ENCODE measurements at places on chromosomes 2 and 18.

DNA sequence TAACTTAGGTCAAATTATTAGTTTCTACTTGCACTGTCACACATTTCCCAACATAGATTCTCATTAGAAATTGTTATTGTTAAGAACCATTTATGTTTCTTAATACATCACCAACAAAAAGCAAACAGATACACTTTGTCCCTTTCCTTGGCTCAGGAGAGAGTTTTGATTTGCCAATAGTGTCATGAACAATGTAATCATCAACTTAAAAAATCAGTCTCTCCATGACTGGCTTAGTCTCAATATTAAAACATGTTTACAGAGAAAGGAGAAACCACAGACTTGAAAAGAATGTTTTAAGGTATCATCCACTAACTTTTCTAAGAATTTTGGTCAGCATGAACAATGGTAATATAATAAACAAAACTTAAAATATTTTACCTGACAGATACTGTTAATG lies 416.5 kb upstream of the KCNH7 start:
- no peak for DNase-seq

- no peak for DNase-seq
These were observed 235.0 kb downstream of the GULP1 start for GRCh38 chr2:188526701-188527100.

- no peak for DNase-seq
These were observed 116.8 kb upstream of the EPC2 start for GRCh38 chr2:148527488-148528340.

- no peak for DNase-seq
These were observed 158.0 kb downstream of the TCF4 start for GRCh38 chr18:55430026-55430425.

DNA sequence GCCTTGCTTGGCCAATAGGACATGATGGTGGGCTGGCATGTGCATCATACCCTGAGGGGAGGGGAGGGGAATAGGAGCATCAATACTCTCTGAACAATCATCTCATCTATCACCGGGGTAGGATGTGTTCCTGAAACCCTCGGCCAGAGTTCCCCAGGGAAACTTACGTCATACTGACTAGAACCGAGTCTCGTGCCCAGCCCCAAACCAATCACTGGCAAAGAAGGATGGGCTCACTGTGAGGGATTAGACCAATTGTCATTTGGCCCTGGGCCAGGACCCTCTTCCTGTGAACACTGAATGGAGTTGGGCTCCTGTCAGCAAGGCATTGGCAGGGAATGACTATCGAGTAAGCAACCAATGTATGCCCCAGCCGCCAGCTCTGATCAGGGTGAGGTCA lies 261.5 kb downstream of the MYCN start:
- no peak for DNase-seq

GRCh38 chr18:22336406-22336805 lies 81.3 kb downstream of the CTAGE1 start:
- DNase-seq = no peak

GRCh38 chr2:150141226-150142001 lies 346.1 kb downstream of the RND3 start:
- DNase-seq = peak; percentile 79

DNA sequence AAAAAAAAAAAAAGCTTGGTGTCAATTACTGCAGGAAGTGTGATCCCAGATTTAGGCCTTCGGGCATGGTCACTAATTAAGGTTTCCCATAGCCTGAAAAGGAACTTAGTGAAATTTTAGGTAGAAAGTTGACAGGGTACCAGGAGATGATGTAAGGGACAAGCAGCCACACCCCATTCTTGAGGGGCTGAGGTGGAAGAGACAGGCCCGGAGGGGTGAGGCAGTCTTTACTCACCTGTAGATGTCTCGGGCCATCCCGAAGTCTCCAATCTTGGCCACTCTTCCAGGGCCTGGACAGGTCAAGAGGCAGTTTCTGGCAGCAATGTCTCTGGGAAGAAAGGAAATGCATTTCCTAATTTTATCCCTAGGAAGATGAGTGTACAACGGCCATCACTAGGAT lies 94.3 kb downstream of the CLIP4 start:
- no peak for DNase-seq

- no peak for DNase-seq
These were observed 361.3 kb downstream of the SS18 start for GRCh38 chr18:25729072-25729471.

GRCh38 chr2:209523867-209524266 lies 100.0 kb downstream of the MAP2 start:
- no peak for DNase-seq

- DNase-seq = no peak
These were observed 748.1 kb upstream of the LRATD1 start for GRCh38 chr2:13884291-13884976.

Measured in NCI-H2081 (cell line).